Right renal cortex interstitium (tissue), 3 donors: ENCODE measurements at places on chromosomes 5 and 9. TPM values are rescaled to one million over a fixed set of nuclear protein-coding genes. Genes with fewer than 3 reads are reported as not detected.
A peak's percentile ranks its signal among the peaks of the same experiment; 100 is the strongest.

The FOXD4L4 gene
- not detected for polyA plus RNA-seq

DNA sequence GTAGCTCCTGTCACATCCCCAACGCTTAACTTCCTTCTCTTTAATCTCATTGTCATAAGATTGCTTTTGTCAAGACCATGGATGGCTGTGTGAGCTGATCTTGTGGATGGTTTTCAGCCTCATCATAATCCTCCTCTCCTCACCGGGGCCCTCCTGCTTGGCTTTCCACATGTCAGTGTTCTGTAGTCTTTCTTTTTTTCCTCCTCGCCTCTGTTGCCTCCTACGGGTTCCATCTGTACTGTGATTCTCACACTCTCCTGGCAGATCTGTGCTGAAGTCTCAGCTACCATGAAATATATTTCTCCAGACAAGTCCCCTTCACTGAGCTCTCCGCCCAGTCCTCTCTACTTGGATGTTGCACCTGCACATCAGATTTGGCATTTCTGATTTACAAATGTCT lies 34.9 kb upstream of the FAM120AOS start:
- no peak for DNase-seq

The TRIP13 gene
- polyA plus RNA-seq, result 16.3 TPM

DNA sequence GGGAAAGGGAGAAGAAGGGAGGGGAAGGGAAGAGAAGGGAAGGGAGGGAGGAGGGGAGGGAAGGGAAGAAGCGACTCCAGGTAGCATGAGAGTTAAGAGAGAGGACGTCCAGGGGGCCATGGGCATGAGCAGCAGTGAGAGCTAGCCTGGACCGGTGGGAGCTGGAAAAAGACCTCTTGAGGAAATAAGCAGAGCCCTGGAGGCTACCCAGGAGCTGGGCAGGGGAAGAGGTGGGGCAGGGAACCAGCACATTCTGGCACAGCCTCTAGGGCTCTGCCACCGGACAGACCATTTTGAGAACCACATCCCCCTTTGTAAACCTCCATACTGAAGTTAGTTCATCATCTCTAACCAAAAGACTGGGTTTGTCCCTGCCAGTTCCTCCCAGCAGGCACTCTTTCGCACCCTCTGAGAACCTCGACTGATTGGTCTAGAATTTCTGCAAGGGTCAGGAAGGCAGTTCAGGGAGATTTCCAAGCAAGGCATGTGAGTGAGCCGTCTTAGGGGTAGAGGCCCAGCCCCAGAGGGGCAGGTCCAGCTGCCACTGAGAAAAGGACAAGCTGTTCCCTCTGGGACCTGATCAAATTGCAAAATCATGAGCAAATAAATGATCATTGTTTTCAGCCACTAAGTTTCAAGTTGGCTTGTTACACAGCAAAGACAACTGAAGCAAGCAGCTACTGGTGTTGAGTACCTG lies 11.6 kb downstream of the NAIF1 start:
- DNase-seq, result no peak

- DNase-seq, result no peak
These were observed 24.8 kb upstream of the OBP2B start for GRCh38 chr9:133233681-133234432.

The FBP2 gene
- polyA plus RNA-seq, result 0.21 TPM

The TMEM252 gene
- 8.5 TPM for polyA plus RNA-seq

- no peak for DNase-seq
These were observed 34.4 kb upstream of the SSBP2 start for GRCh38 chr5:81785322-81785721.

DNA sequence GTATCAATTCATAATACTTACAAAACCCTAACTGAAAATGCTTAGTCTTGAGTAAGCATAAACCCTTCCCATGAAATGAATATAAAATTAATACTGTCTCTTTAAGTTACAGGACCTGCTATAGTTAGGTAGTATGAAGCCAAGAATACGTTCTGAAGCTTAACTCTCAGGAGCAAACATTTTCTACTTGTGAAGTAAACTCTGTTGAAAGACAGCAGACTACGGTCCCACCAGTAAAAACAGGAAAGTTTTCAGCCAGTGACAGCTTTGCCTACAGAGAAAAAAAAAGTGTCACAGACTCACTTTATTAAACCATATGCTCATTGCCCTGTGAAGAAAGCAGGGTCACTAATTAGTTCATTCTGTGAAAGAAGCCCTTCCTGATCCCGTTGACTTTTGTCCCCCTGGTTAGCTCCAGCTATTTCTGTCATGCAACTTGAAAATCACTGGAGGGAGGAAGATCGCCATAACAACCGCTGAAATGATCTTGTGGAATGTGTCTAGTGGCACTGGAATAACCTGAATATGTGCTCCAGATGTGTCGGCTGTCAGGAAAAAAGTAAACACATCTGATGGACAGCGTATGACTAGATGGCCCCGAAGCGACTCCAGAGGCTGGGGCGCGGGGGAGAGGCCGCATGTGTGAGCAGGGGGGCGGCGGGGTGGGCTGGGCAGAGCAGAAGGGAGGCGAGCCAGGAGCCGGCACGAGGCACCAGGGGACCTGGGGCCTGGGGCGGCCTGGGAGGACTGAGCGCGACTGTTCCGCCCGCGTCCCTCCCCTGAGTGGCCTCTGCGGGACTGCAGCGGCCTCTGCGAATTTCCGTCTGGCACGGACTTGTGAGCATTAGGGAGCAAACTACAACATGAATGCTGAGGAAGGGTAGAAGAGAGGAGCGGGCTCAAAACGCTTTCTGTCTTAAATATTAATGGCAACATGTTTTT lies 41.9 kb downstream of the BNC2 start:
- peak; percentile 78 for DNase-seq

The ADGRD2 gene
- polyA plus RNA-seq, result not detected

The ZNF608 gene
- polyA plus RNA-seq, result 60.2 TPM

DNA sequence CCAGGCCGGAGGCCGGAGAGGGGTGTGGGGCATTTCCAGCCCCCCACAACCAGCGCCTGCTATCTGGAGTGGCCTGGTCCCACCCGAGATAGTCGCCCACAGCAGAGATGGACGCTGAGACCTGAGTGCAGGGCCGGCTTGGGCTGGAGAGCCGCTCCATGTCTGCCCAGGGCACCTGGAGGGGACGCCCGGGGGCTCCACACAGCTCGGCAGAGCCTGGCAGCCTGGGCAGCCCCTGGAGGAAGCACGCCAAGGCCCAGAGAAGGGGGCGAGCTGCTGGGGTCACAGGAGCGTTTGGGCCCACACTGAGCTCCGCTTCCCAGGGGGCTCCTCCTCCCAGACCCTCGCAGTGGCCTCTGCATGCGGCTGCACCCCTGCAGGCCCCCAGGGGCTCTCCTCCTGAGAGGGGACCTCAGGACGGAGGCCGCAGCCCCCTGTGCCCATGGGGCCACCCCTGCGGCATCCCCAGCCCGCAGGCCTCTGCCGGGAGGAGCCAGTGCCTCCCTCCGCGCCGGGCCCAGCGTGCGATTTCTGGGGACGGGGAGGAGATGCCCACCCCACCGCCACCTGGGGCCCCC lies 42.2 kb upstream of the EGFL7 start:
- no peak for DNase-seq

The DNM1 gene
- 78.4 TPM for polyA plus RNA-seq
